ENCODE measurements at places on chromosomes 3 and 15.

GRCh38 chr15:35697549-35698299, 151.8 kb upstream of the DPH6 start:
- no peak for DNase-seq

- DNase-seq, result no peak
Measured at GRCh38 chr15:41417418-41418195, 712 bp downstream of the RTF1 start.

GRCh38 chr3:157310329-157311052, 126.2 kb upstream of the PTX3 start:
- DNase-seq, result no peak

GRCh38 chr15:58608129-58608590, 141.3 kb downstream of the ADAM10 start:
- DNase-seq, result no peak

GRCh38 chr15:98785807-98786621, 137.7 kb downstream of the IGF1R start:
- no peak for DNase-seq

DNA sequence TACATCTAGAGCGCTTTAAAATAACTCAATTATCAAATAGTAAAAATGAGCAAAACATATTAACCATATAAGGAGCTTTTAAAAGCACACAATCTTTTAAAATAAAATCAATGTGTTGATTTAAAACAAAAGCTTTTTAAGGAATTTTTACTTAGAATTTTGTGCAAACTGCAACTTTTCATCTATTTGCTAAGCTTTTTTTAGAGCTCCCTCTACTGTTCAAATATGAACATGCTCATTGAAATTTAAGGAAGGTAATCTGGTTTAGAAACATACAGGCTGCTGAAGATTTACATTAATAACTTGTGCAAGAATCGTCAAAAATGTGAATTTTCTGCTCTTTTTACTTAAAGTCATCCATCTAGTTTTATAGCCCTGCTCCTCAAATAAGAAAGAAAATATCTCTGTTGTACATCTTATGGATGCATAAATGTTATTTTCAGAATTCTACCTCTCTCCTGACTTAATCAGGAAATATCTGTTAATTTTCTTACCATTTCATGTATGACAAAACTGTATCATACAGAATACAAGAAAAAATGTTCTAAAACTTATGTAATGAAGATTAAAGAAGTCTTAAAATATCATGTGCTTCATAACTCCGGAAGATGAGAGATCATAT, 469.4 kb upstream of the ROBO2 start:
- no peak for DNase-seq

DNA sequence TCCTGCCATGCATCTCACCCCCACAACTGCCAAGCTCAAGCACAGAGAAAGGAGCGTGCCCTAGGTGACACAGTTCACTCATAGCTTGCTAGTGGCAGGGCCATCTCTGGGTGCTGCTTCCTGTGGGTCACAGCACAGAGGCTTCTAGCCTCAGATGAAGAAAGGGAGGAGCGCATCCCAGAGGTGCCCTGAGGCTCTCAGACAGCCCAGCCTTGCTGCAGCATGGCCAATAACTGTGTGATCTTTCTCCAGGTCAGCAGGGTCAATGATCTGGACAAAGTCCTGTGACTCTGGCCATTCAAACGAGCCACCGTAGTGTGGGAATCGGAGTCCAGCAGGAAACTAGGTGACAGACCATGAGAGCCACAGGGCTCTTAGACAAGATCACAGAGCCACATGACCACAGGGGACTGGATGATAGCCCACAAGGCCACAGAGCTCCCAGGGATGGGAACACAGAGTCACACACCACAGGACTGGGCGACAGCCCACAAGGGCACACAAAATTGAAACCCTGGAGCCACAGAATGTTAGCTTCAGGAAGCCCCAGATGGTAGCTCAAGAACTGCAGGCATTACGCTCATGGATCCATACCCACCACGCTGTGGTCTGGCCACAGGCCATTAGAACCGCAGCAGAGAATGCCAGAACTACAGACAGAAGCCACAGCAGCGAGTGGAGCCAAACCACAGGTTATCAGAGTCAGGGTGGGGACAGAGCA, 25.9 kb upstream of the GRIP2 start:
- DNase-seq, result no peak

DNA sequence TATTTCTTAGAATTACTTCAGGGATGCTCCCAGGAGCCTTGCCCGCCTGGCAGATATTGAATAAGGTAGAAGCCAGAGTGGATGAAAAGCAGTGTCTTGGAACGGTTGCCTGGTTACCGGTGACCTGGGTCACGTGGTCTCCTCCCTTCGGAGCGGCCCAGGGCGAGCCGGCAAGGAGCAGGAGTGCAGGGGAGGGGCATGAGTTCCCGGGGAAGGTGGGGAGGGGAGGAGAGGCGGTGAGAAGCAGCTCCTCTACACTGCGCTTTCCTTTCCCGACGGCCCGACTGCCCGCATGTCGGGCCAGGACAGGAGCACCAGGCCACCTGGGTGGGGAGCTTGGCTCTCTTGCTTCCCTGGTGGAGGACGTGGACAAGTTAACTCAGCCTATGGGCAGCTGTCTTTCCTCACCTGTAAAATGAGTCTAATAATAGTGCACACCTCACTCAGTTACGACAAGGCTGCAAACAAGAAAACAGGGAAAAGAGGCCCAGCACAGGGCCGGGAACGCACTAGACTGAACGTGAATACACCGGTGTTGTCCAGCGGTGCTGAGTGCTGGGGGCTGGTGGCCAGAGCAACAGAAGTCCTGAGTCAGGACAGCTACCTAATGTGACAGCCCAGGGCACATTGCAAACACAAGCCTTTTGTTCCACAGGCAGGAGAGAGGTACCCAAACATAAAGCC, 198.3 kb downstream of the ADAMTS9 start:
- peak; percentile 4 for DNase-seq

DNA sequence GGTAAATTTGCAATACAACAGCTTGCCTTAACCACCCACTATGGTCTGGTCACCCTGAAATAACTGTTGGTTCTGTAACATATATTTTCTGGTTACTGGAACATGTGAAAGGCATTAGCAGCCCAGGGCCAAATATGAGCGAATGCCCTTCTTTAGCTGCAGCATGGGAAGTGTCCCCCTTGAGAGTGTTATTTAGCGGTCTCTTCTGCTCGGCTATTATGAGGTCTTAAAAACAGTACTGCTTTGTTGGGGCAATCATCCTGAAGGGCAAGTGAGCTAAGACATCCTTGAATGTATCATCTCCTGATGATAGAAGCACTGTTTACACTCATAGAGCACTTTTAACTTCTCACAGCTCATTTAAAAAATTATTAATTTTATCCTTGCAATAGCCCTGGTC, 90.2 kb downstream of the RYR3 start:
- no peak for DNase-seq

DNA sequence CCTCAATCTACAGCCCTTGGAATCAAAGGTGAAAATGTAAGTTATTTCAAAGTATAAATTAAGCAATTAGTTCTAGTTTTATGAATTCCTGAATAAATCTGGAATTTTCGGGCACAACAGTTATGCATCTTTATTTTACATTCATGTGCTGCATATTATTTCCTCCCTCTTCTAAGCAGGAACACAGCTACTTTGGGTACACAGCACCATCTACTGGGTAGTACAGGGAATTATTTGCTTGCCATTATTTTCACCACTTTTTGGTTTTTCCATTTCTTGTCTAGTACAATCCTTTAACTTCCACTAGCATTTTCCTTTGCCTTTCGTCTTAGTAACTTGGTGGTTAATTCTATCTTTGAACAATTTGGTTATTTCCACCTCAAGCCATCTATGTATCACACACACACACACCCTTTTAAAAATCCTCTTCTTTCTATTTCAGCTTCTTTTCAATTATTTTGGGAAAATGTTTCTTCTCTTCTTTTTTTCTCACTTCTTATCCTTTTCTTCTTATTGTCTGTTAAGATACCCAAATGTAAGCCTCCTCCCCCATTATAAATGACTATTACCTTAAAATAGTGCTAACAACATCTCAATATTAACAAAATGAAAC, 451.0 kb downstream of the MFSD1 start:
- no peak for DNase-seq

GRCh38 chr3:186152889-186153292, 44.0 kb upstream of the ETV5 start:
- no peak for DNase-seq

GRCh38 chr3:12972781-12973702, 100.2 kb downstream of the IQSEC1 start:
- DNase-seq, result no peak

GRCh38 chr3:122988508-122988907, 39.1 kb downstream of the SEMA5B start:
- no peak for DNase-seq

- no peak for DNase-seq
Measured at GRCh38 chr15:35067496-35068347, 17.4 kb downstream of the NANOGP8 start.

DNA sequence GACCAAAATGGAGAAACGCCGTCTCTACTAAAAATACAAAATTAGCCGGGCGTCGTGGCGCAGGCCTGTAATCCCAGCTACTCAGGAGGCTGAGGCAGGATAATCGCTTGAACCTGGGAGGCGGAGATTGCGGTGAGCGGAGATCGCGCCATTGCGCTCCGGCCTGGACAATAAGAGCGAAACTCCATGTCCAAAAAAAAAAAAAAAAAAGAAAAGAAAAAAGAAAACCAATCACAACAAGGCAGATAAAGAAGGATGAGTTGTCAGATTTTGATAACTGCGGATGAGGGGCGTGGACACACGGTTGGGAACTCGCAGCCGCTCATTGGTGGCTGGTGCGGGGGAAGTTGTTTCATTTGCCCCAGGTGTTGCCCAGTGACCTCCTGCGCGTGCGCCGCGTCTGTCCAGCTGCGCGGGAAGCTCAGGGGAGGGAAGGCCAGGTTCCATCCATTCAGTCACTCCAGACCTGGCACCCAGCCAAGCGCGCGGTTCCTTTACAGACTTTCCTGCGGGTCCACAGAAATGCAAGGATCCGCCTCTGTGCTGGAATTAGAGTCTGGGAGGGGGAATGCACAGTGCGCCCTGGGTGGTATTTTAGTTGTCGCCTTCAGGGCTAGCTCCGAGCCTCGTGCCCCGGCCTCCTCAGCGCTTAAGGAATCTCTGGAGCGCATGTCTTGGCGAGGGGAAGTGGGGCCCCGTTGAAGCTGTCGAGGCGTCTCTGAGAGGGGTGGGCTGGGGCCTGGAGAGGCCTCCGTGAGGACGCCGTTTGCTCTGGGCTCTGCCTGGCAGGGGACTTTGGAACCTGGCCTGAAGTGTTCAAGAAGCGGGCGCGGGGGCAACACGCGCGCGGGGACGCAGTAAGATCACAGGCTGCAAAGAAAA, 708 bp upstream of the GCHFR start:
- peak; percentile 15 for DNase-seq

DNA sequence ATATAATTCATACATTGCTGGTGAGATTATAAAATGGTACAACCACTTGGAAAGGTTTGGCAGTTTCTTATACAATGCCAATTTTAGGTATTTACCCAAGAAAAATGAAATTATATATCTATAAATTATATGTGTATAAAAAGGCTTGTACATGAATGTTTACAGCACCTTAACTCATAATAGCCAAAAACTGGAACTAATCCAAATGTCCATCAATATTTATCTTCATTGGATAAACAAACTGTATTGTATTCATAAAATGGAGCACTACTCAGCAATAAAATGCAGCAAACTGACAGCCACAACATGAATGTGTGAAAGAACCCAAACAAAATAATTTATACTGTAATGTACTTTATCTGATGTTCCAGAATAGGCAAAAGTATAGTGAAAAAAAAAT, 33.6 kb upstream of the EIF5A2 start:
- DNase-seq, result no peak

GRCh38 chr15:51837792-51838251, 8.4 kb downstream of the TMOD3 start:
- DNase-seq, result no peak

DNA sequence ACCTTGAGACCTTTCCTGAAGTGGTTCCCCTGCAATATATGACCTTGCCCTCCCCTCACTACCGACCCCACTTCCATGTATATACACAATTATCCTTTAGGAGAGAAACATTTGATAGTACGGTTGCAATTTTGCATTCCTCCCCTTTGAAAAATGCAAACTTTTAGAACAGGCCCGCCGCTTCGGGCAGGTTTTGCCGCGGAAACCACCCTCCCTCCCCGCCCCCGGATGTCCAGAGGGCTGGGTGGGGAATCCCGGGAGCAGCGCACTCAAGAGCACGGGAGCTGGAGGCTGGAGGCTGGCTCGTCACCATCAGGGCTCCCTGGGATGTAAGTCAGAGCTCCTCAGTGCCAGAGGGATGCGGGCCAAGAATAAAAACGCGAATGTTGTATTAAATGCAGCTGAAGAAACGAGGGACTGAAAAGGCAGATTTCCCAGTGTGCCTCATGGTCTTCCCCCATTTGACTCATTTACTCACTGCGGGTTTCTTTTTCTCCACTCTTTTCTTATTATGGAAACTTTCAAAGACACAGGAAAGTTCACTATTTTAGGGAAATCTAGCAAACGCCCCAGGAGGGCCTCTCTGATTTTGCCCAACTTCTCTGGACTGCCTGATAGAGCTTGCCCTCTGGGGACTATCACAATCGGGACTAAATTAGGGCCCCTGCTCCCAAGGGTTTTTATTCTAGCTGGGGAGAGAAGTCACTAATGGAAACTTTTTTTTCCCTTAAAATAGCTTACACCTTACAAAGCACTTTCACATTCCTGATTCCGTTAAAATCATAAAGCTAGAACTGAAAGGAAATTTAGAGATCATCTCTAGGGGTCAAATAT, 2.9 kb upstream of the USP3 start:
- peak; percentile 36 for DNase-seq

DNA sequence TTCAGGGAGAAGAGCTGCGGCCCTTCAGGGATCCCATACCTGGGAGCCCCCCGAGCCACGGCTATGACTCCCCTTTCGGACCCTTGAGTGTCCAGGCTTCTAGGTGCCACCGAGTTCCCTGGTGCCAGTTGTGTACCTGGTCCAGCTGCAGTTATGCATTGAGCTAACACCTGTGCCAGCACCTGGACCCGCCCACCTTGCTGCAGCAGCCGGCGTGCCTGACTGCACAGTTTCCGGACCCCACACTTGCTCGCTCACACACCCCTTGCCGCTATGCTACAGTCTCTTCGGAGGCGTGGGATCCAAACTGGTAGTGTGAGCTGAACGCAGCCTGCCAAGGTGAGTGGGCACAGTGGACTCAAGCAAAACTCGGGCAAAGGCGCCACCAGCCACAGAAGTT, 284.5 kb upstream of the ROBO1 start:
- no peak for DNase-seq

- DNase-seq, result no peak
Measured at GRCh38 chr15:64044300-64045100, 1.8 kb downstream of the DAPK2 start.

GRCh38 chr3:120983841-120984240, 75.8 kb downstream of the STXBP5L start:
- DNase-seq, result no peak
